ENCODE measurements at places on chromosomes 3 and 15. TPM values are rescaled to one million over a fixed set of nuclear protein-coding genes. Genes with fewer than 3 reads are reported as not detected.

- no peak for DNase-seq
Observed at GRCh38 chr3:138688871-138689299, 80.3 kb downstream of the FAIM start.

DNA sequence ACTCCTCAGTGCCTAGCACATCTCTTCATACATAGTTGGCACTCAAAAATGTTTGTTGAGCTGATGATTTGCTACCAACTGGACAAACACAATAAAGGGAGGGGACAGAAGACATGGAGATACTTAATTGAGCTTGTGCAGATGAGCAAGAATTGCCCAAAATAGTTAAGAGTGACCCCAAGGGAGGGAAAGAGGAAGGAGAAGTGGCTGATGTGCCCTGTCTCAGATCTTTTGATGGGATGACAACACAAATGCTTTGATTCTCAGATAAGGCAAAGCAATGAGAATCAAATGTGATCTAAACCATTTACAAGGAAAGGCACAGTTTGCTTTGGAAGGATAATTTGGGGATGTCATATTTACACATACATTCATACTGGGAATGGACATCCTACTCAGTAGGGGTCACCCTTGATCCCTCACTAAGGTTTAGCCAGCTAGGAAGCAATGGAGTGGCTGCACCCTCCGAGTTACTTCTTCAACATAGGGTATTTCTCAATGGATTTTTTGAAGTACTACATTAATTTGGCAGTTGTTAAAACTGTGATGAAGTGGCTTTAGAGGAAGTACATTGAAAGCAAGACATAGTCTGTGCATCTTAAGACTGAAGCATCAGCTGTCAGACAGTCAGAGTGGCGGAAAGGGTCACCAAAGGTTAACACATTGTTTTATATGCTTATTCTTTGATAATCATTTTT is 21.9 kb upstream of the SSR3 start:
- peak; percentile 50 for DNase-seq

GRCh38 chr15:63986751-63987341 is 59.4 kb downstream of the DAPK2 start:
- peak; percentile 80 for DNase-seq

- DNase-seq, result no peak
Observed at GRCh38 chr3:185726254-185726967, 98.4 kb downstream of the IGF2BP2 start.

DNA sequence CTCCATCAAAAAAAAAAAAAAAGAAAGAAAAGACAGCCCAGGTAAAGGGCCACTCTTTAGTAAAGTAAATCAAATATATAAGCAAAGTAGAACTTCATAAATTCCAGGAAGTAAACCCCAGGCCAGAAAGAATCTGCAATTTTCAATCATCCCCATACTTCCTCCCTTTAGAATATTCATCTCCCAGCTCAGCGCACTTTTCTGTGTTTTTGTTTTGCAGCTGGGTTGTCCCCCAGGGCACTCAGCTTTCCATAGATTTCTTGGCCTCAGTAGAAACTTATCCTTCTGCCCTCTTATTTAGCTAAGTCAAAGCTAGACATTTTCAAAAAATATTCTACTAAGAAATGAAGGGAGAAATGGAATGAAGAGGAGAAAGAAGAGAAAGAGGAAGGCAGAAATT is 24.0 kb upstream of the SPRED1 start:
- no peak for DNase-seq

DNA sequence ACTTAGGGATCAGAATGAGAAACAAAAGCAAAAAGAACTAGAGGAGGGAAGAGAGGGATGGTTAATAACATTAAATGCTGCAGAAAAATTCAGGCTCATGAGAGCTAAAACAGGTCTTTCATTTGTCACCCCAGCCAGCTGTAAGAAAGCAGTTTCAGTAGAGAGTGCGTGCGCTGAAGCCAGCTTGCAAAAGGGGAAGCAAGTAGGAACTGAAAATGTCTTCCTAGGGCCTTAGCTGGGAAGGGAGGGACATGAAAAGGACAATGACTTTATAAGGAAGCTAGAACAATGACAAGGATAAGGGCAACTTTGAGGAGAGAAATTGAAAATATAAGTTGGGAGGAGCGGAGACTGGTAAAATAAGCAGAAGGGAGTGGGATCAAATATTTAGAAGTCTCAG is 3.1 kb downstream of the CIAO2A start:
- peak; percentile 89 for DNase-seq

DNA sequence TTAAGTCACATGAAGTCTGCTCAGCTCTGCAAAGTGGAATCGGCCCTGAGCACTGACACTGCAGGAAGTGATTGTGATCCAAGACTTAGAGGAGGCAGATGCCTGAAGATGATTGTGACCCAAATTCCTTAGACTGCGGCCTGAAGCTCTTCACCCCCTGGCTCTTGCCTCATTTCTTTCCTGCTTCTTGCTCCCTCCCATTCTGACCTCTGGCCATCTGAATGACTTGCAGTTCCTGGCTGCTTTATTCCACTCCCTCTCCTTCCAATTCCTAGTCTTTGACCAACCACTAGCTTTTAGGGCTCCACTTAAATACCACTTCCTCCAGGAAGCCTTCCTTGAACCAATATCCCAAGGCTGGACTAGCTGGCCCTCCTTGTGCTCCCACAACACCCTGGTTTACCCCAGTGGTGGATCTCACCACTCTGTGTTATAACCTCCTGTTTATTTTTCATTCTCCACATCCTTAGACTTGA is 9.9 kb upstream of the EPB42 start:
- no peak for DNase-seq

- DNase-seq, result peak; percentile 80
Observed at GRCh38 chr15:75201616-75202250, at the start of gene C15orf39. Gene C15orf39 (plus strand): TSS chr15:75201882. CDS start chr15:75206049, 4,167 bp downstream.

- no peak for DNase-seq
Observed at GRCh38 chr3:186825294-186825821, 17.2 kb upstream of the ADIPOQ start.

GRCh38 chr15:57327985-57328471 is 48.3 kb upstream of the CGNL1 start:
- DNase-seq, result no peak

- DNase-seq, result no peak
Observed at GRCh38 chr3:51530485-51530884, 8.0 kb upstream of the RAD54L2 start.

- no peak for DNase-seq
Observed at GRCh38 chr3:139559541-139559940, 20.0 kb upstream of the RBP1 start.

GRCh38 chr3:5078151-5078550 is 43.9 kb upstream of the ARL8B start:
- no peak for DNase-seq

Gene PLA2G4E
- not detected for polyA plus RNA-seq

Gene ATP10A
- polyA plus RNA-seq, result 3.9 TPM

All from CD14-positive monocyte (primary cell).